ENCODE measurements at places on chromosomes 6 and 20. TPM values are rescaled to one million over a fixed set of nuclear protein-coding genes. Genes with fewer than 3 reads are reported as not detected.
A peak's percentile ranks its signal among the peaks of the same experiment; 100 is the strongest.

The MEP1A gene
- not detected for total RNA-seq

The BEND6 gene
- total RNA-seq: not detected

The NRSN1 gene
- not detected for total RNA-seq

The PAK5 gene
- total RNA-seq: not detected

The PRDM13 gene
- total RNA-seq: 0.14 TPM

The UNC5CL gene
- total RNA-seq: 1.3 TPM

The CAGE1 gene
- total RNA-seq: 0.18 TPM

The TGM3 gene
- not detected for total RNA-seq

DNA sequence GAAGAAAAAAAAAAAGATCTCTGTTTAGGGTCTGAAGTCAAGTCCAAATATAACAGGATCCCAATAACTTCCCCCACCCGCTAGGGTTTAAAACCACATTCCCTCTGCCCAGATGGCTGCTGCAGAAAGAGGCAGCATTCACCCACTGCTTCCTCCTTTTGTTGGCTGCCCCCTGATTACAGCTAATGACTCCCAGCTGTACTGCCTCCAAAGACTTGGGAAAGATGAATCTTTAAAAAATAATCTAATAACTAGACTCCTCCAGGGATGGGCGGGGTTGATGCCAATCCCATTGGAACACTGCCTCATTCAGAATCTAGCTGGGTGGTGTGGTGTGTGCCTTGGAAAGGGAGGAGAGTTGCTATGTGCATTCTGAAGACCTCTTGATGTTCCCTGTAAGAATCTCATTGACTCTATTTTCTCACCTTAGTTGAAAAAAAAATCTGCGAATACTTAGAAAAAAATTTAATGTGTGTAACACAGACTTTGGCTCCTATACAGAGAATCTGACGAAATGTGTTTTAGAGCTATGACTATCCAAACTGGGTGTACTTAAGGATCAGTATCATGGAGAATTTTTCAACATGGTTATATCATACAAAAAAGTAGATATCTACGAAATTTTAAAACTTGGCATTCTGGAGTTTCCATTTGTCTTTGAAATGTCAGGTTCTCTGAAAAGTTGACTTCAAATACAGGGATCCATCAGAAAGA is 174.0 kb downstream of the RNF144B start:
- no peak overlapping the region for H3K27ac ChIP-seq
- no peaks in the 10 kb centered on the region for H3K36me3 ChIP-seq
- no peak for DNase-seq

GRCh38 chr6:26220145-26220970 is 133.1 kb downstream of the HFE start:
- H3K4me1 ChIP-seq: peaks cover 24% of the 10 kb centered on the region
- peak overlapping the region; percentile 60 for H3K27ac ChIP-seq
- H3K27me3 ChIP-seq: no peaks in the 10 kb centered on the region
- no peaks in the 10 kb centered on the region for H3K36me3 ChIP-seq

DNA sequence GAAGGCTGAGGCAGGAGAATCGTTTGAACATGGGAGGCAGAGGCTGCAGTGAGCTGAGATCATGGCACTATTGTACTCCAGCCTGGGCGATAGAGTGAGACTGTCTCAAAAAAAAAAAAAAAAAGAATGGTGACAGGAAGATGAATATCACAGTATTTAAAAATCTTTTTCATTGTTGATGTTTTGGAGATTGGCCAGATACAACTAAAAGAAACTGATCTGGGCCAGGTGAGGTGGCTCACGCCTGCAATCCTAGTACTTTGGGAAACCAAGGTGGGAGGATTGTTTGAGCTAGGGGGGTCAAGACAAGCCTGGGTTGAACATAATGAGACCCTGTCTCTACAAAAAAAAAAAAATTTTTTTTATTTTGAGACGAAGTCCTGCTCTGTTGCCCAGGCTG is 52.1 kb downstream of the TRAF3IP2 start:
- no peak for DNase-seq
- no peaks in the 10 kb centered on the region for H3K27me3 ChIP-seq
- no peak overlapping the region for H3K4me3 ChIP-seq
- H3K27ac ChIP-seq: no peak overlapping the region
- H3K4me1 ChIP-seq: no peaks in the 10 kb centered on the region
- H3K36me3 ChIP-seq: peaks cover 2% of the 10 kb centered on the region

All from activated CD8-positive, alpha-beta memory T cell treated with anti-CD3 and anti-CD28 coated beads, Interleukin-2, amount 10 ng/mL, durations not matched to agents 7 days and 5 days (primary cell).